ENCODE measurements at places on chromosomes 5 and 9.

- no peak for DNase-seq
Measured at GRCh38 chr9:77663754-77664153, 15.6 kb upstream of the GNA14 start.

GRCh38 chr9:137255448-137256114 lies 454 bp downstream of the NELFB start:
- peak; percentile 45 for DNase-seq

DNA sequence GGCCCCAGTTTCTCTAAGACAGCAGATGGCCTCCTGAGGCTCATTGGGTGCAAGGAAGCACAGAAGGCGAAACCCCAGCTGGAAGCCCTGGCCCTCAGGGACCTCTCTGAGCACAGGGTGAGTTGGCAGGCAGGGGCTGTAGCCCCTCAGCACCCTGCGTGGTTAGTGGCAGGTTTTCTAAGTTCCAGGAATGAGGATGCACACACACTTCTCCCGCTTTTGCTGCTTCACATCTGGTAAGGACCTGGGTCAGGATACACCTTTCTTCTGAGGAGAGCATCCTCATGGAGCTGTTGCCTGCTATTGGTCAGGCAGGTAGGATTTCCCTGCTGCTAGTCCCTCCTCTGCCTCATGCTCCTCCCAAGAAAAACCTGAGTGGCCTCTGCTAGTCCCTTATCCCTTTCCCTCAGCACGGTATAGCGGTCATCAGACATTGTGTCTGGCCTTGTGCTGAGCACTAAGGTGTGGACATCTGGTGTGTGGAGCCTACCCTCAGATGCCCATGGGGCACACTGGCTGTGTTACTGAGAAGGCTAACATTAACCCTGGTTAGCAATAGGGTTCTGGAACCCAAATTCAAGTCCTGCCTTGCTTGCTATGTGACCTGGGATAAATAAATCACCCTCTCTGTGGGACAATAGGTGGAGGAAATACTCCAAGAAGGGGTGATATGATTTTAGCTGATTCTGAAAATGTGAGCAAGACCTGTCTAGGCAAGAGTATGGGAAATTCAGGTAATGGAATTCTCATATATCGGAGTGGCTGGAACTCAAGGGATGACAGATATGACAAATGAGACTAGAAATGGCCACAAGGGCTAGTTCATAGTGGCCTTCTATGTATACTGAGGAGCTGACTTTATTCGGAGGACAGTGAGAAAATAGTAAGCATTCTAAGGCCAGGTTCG lies 1.6 kb downstream of the SLC22A4 start:
- no peak for DNase-seq

GRCh38 chr5:100644185-100644584 lies 109.0 kb downstream of the FAM174A start:
- DNase-seq, result no peak

GRCh38 chr5:7014611-7015010 lies 301.4 kb downstream of the TENT4A start:
- no peak for DNase-seq

GRCh38 chr5:76388236-76388635 lies 14.8 kb upstream of the IQGAP2 start:
- no peak for DNase-seq

DNA sequence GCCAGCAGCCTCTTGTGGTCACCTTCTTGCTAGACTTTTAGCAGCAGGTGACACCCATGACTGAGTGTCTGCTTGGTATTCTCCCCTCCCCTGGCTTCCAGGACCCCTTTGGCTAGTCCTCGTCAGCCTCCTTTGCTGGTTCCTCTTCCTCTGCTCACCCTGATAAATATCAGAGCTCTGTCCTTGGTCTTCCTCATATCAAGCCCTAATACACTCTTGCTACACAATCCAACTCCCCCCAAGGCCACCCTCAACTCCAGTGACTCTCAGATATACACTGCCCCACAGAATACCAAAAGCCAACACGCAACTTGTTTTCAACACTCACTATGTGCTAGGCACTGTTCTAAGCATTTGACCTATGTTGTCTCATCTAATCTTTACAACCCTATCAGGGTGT lies 30.3 kb upstream of the LCP2 start:
- peak; percentile 22 for DNase-seq

DNA sequence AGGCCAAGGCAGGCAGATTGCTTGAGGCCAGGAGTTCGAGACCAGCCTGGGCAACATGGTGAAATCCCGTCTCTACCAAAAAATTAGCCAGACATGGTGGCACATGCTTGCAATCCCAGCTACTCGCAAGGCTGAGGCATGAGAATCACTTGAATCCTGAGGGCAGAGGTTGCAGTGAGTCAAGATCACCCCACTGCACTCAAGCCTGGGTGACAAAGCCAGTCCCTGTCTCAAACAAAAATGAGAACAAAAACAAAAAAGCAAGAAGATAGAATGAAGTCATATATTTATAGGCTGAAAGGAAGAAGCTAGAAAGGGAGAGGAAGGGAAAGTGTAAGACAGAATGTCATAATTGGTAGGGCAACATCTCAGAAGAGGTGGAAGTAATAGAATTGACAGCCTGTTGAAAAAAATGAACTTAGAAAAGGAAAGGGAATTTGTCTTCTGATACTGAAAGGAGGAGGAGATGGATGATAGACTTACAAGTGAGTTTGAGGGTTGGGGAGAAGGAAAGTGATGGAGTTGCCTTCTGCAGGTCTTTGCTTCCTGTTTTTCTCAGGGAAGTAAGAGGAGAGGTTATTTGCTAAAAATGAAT lies 32.2 kb downstream of the CARD6 start:
- peak; percentile 8 for DNase-seq

GRCh38 chr5:54205453-54205852 lies 104.9 kb downstream of the ARL15 start:
- no peak for DNase-seq

DNA sequence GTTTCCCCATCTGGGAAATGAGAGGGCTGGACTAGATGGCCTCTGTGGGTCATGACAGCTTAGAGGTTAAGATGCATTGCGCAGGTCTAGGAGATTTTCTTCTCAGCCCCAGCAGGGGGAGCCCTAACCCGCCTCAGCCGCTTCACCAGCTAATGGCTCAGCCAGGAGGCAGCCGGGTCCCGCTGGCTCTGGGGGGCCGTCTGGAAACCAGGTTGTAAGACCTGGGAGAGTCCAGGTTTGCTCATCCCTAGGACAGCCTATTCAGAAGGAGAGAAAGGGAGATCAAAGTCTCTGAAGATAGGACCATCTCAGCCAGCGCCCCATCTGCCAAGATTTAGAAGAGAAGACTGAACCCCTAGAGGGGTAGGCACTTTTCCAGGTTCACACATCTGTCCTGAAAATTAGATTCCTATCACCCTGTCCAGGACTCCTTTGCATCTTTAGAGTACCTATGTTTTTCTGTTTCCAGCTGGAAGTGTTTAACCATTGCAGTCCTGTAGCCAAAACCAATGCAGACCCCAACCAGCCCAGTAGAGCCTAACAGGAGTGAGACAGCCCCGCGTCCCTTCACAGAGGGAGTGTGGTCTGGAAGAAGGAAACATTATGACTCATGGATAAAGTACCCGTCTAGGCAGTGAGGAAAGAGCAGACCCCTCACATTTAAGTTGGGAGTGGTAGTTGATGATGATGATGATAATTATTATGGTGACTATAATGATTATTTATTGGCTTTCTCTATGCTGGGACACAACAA lies 27.5 kb downstream of the SPARC start:
- DNase-seq, result peak; percentile 75

GRCh38 chr5:132190161-132190817 lies 37.4 kb downstream of the P4HA2 start:
- DNase-seq, result peak; percentile 74

DNA sequence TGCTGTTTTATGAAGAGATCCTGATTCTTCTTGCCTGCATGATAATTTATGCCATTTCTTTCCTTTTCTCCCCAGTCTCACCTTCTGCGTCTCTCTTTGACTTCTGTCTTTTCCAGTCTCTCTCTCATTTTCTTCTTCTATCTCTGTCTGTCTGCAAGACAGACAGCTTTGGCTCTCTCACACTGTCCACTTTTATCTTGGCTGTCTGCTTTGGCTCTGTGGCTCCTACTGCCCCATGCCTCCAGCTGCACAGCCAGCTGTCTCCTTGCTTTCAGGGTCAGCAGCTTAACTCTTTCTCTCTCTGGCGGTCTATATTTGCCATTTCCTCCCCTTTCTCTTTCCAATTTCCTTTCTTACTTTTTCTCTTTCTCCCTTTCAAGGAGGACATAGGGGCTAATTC lies 971.1 kb upstream of the COX7C start:
- no peak for DNase-seq

GRCh38 chr5:96641368-96642280 lies 20.6 kb upstream of the CAST start:
- no peak for DNase-seq

GRCh38 chr5:155833287-155833686 lies 493.7 kb upstream of the SGCD start:
- no peak for DNase-seq

- DNase-seq, result no peak
Measured at GRCh38 chr5:147617191-147617606, 107.3 kb upstream of the DPYSL3 start.

- no peak for DNase-seq
Measured at GRCh38 chr9:127518091-127518856, 67.0 kb downstream of the LRSAM1 start.

- DNase-seq, result peak; percentile 63
Measured at GRCh38 chr9:97398999-97399758, 12.7 kb upstream of the TDRD7 start.

DNA sequence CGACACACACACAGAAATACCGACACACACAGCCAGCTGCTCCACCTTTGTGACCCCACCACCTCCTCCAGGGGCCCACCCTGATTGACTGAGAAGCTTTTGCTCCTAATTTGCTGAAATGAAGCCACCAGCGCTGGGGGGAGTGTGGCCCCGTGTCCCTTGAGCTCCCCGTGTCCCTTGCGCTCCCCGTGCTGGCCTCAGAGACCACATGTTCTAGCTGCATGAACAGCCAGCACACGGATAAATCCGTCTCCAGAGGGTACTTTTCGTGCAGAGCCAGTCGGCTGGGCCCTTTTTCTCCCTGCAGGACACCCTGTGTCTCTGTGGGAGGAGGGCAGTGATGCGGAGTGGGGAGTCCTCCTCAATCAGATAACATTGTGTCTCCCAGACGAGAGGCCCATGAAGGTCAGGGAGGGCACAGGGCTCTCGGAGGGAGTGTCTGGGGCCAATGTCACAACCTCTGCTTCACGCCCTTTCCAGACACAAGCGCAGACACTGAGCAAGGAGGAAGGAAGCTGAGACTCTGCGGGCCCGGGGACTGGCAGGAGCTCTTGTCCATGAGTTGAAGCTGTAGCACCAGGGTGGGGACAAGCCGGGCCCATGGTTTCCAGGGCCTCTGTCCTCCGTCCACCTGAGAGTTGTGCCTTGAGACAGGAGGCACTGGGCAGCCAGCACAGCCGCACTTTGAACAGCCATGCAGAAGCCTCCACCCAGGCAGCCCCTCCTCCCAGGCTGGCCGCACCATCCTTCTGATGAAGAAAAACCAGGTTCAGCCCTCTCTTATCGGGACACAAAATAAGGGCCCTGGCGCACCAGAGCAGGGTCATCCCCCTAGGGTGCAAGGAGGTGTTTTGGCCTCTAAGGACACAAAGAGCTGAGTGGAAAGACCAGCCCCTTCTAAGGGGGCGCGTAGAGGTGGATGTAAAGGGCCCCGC lies 36.4 kb upstream of the SLC6A19 start:
- DNase-seq, result peak; percentile 11

DNA sequence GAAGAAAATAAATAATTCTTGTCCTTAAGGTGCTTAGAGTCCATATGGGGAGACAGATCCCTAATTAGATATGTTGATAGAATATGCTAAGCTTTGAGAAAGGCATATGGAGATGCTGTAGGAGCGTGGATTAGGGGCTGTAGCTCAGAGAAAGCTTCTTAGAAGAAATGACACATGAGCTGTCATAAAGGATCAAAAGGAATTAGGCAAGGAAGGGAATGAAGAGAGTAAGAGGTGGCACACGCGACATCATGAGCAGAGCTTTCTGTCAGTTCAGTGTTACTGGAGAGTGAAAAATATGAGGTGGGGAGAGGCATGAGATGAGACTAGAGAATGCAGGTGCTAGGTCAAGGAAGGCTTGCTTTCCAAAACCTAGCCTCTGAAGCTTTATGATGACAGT lies 118.6 kb downstream of the KIAA0825 start:
- DNase-seq, result no peak

DNA sequence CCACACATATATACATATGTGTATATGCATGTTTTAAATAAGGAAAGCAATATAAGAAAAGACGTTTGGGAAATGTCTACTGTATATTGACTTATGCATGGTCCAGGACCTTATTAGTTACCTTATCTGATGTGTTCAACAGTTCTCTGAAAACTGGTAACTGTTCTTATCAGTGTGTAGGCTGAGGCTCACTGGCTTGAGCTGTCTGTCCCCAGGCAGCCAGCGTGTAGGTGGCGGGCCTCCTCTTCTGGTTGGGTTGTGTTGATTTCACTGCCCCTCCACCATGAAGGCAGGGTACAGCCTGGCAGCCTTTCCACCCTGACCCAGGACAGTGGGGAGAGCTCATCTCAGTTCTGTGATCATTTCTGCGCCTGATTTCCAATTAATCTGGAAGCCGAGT lies 38.7 kb upstream of the SEMA4D start:
- DNase-seq, result no peak

- no peak for DNase-seq
Measured at GRCh38 chr5:154118893-154119336, 71.6 kb upstream of the GALNT10 start.

- DNase-seq, result peak; percentile 49
Measured at GRCh38 chr5:7897014-7897600, 28.2 kb downstream of the MTRR start.

- no peak for DNase-seq
Measured at GRCh38 chr5:36936309-36936708, 59.7 kb downstream of the NIPBL start.

DNA sequence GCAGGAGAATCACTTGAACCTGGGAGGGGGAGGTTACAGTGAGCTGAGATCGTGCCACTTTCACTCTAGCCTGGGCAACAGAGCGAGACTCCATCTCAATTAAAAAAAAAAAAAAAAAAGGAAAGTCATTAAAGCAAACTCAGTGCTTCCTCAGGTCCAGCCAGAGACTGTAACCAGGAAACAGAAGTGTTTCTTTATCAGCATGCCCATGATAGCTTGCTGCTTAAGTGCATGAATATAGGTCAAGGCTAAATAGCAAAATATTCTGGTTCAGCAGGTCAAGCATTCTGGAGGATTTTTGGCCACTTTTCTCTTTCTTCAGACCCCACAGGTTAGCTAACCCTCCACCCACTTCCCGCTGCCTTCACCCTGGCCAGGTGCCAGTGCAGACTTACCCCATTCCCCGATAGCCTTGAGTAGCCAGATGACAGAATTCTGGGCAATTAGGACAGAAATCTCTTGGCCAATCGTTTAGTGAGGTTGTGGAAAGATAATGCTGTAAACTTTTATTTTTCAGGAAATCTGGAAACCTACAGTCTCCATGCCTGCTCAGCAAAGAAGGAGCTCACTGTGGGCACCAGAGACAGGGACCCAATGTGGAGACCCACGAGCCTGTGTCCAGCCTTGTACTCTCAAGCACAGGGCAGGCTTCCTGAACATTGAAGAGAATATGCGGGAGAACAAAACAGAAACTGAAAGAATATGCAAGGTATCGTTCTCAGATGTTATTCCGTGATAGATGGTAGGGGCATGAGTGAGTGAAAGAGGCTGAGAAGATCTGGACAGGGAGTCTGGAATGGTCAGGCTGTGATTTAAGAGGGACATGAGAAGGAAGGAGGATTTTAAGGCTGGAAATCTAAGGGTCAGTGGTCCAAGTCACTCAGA lies 4.2 kb upstream of the UGT3A2 start:
- no peak for DNase-seq

GRCh38 chr9:70081120-70081495 lies 37.5 kb downstream of the MAMDC2 start:
- no peak for DNase-seq

GRCh38 chr9:7185612-7186011 lies 427.8 kb downstream of the KDM4C start:
- no peak for DNase-seq

Measured in KBM-7 (cell line).